Colonic mucosa (tissue), 4 donors: ENCODE measurements at places on chromosomes 12 and 14.

DNA sequence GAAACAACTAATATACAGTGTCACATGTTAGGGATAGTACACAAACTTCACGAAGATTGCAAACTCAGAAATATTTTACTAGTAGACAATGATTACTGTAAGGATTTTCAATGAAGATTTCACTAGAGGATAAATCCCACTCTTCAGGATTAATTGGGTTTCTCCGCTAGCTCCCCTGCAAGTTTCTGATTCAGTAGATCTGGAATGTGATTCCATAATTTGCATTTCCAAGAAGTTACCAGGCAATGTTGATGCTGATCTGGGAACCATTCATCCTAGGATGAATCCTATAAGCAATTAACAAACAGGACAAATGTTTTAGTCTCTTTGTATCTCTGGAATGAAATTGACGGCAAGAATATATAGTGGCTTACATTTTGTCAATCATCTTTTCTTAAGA, 272.4 kb downstream of the ALX1 start:
- no peak for DNase-seq

DNA sequence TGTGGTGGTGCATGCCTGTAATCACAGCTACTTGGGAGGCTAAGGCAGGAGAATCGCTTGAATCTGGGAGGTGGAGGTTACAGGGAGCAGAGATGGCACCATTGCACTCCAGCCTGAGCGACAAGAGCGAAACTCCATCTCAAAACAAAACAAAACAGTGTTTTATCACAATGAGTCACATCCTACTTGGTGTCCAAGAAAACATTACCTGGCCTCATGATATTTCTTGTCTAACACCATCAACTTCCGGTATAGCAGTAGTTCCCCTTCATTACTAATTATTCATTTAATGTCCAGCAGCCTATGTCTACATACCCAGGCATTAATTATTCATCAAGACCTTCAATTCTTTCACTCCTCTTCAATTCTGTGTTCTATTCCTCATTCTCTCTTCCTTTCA, 115.5 kb downstream of the CCDC59 start:
- no peak for DNase-seq

GRCh38 chr12:131075611-131076010, 121.9 kb downstream of the ADGRD1 start:
- no peak for DNase-seq

GRCh38 chr12:120158351-120158750, 36.2 kb downstream of the GCN1 start:
- DNase-seq, result no peak

GRCh38 chr12:749751-750270, 2.6 kb upstream of the WNK1 start:
- no peak for DNase-seq

GRCh38 chr12:71558445-71558844, 105.2 kb downstream of the ZFC3H1 start:
- no peak for DNase-seq

- no peak for DNase-seq
Observed at GRCh38 chr14:99194136-99194535, 77.9 kb downstream of the BCL11B start.
